ENCODE measurements at places on chromosomes 13 and 19. TPM values are rescaled to one million over a fixed set of nuclear protein-coding genes. Genes with fewer than 3 reads are reported as not detected.

The SLC5A5 gene
- total RNA-seq, result not detected

The C19orf25 gene
- 36.0 TPM for total RNA-seq

The NCCRP1 gene
- 0.93 TPM for total RNA-seq

The CDK8 gene
- total RNA-seq, result 26.9 TPM

The PDE4C gene
- 1.6 TPM for total RNA-seq

The NEK5 gene
- total RNA-seq, result 1.4 TPM

The CGB2 gene
- total RNA-seq, result not detected

The FUT2 gene
- 2.4 TPM for total RNA-seq

The DNASE2 gene
- 26.0 TPM for total RNA-seq

The CEACAM3 gene
- total RNA-seq, result not detected

DNA sequence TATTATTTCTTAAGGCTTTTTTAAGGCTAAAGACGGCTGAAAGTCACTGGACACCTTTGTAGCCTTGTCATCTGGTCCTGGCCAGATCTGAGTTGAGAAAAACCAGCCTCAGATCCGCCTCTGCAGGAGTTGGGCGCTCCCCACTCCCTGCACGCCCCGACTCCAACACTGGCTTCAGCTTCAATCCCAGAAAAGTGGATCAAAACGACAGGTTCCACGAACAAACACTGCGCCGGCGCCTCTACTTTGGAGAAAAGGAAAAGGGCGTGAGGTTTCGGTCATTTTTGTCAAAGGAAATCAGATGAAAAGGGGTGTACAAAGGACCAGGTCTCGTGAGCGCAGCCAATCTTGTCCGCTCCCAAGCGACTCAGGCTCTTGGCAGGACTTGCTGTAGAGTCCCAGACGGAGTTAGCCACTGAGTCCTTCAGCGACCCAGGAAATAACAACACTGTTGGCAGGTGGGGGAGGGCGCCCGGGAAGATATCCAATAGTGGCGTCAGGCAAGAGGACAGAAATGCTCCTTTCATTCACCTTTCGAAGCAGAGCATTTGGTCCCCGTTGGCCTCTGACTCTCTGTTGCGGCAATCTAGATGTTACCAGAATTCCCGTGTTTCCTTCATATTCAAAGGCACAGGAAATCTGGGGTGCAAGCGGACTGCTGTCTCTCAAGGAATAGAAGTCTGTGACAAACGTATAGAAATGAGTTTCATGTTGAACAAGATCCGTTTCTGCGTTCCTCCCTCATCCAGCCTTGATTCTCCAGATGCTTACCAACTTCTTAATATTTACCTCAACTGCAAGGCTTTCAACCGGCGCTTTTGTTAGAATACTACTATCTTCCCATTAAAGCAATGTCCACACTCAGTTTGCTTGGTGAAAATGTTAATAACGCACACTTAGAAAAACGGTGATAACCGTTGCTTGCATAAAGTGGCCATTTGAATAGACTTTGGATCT, 1.8 kb upstream of the CCNA1 start:
- DNase-seq, result no peak
- peaks cover 77% of the 10 kb centered on the region for H3K27me3 ChIP-seq
- no peaks in the 10 kb centered on the region for H3K36me3 ChIP-seq
- peak overlapping the region; percentile 65 for H3K4me3 ChIP-seq
- H3K27ac ChIP-seq, result peak overlapping the region; percentile 43

DNA sequence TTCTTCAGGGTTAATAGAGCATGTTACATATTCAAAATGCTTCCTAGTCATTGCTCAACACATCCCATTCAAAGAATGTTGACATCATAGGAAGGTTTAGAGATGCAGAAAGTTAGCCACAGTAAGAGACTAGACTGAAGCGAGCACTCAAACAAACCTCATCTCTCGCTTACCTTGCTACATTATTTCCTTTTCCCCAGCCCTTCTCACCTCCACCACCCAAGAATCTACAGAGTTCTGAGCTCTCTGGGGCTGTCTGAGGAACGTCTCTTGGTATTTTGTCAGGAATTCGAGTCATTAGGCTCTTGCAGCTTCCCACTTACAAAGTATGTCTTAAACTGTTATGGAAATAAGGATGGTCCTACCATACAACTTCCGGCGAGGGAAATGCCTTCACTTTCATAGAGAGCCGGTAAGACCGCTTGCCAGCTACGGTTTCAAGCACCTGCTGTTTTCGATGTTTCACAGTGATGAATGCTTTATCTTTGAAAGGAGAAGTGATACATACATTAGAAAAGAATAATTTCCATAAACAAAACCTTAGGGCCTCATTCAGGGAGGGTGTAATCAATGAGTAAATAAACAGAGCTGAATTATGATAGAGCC, 65.1 kb downstream of the FLT1 start:
- H3K4me3 ChIP-seq, result no peak overlapping the region
- no peak overlapping the region for H3K27ac ChIP-seq
- peaks cover 23% of the 10 kb centered on the region for H3K27me3 ChIP-seq

DNA sequence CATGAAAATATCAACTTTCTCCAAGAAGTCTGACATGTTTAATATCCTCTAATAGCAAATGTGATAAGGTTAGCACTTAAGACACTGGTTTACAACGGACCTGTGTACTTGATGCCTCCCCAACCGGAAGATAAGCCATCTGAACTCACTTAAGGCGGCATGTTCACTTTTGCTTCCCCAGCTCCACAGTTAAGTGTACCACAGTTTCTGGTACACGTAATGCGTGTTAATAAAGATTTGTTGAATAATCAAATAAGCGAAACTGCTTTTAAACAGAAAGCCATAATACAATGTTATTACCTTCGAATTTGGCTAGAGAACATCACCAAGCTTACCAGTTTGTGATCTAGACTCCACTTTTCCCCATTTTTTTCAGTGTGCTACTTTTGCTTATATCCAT, 1.4 kb upstream of the PAN3 start:
- no peak for DNase-seq
- no peaks in the 10 kb centered on the region for H3K27me3 ChIP-seq
- peaks cover 28% of the 10 kb centered on the region for H3K4me1 ChIP-seq
- H3K36me3 ChIP-seq, result peaks cover 2% of the 10 kb centered on the region
- peak overlapping the region; percentile 93 for H3K4me3 ChIP-seq

GRCh38 chr19:50803633-50804419, 13.6 kb downstream of the ACP4 start:
- peaks cover 14% of the 10 kb centered on the region for H3K27me3 ChIP-seq
- peak overlapping the region; percentile 100 for H3K27ac ChIP-seq
- H3K4me3 ChIP-seq, result peak overlapping the region; percentile 96
- H3K36me3 ChIP-seq, result peaks cover 8% of the 10 kb centered on the region
- H3K4me1 ChIP-seq, result peaks cover 21% of the 10 kb centered on the region

GRCh38 chr19:57623091-57623490, 9.0 kb downstream of the ZNF134 start:
- DNase-seq, result no peak
- no peaks in the 10 kb centered on the region for H3K4me1 ChIP-seq
- peak overlapping the region; percentile 33 for H3K27ac ChIP-seq
- peaks cover 82% of the 10 kb centered on the region for H3K36me3 ChIP-seq
- H3K27me3 ChIP-seq, result no peaks in the 10 kb centered on the region
- no peak overlapping the region for H3K4me3 ChIP-seq

GRCh38 chr13:109998684-109999533, 212.5 kb upstream of the IRS2 start:
- H3K27me3 ChIP-seq, result peaks cover 27% of the 10 kb centered on the region
- DNase-seq, result no peak
- no peak overlapping the region for H3K4me3 ChIP-seq
- H3K36me3 ChIP-seq, result no peaks in the 10 kb centered on the region
- H3K27ac ChIP-seq, result no peak overlapping the region

- H3K4me1 ChIP-seq, result no peaks in the 10 kb centered on the region
- DNase-seq, result no peak
- no peaks in the 10 kb centered on the region for H3K27me3 ChIP-seq
- H3K27ac ChIP-seq, result no peak overlapping the region
- H3K4me3 ChIP-seq, result no peak overlapping the region
These were observed 388.6 kb downstream of the DCT start for GRCh38 chr13:94090773-94091480.

DNA sequence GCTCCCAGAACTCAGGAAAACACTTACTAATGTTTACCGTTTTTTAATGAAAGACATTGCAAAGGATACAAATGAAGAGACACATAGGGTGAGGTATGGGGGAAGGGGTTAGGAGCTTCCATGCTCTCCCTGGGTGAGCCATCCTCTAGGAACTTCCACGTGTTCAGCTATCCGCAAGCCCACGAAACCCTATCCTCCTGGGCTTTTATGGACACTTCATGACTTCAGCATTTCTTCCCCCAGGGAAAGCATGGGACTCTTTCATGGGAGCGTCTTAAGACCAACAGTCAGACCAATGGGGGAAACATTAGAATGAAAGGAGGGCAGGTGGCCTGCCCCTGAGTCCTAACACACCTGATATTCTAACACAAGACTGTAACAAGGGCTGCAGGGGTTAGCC, 6.6 kb upstream of the ESD start:
- no peak for DNase-seq
- H3K27ac ChIP-seq, result no peak overlapping the region
- no peak overlapping the region for H3K4me3 ChIP-seq
- H3K27me3 ChIP-seq, result no peaks in the 10 kb centered on the region
- H3K36me3 ChIP-seq, result no peaks in the 10 kb centered on the region

DNA sequence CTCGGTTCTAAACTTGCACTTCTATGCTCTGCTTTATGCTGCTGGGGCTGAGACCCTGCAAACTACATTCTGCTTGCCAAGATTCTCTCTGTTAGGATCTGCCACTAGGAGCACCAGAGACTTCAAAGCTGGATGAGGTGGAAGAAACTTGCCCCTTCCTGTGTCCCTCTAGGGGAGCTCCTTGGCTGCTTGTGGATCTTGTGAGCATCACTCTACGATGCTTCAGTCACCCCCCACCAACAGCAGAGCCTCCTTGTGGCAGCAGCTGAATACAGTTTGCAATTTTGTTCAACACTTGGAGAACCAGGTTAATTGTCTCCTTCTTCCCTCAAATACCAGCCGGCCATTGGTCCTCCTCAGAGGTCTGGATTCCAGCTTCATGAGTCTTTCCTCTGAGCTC, 310.6 kb downstream of the FGF14 start:
- H3K27ac ChIP-seq, result no peak overlapping the region
- peaks cover 3% of the 10 kb centered on the region for H3K27me3 ChIP-seq
- no peak overlapping the region for H3K4me3 ChIP-seq
- DNase-seq, result no peak
- H3K36me3 ChIP-seq, result no peaks in the 10 kb centered on the region
- H3K4me1 ChIP-seq, result no peaks in the 10 kb centered on the region

- no peaks in the 10 kb centered on the region for H3K36me3 ChIP-seq
- H3K4me3 ChIP-seq, result no peak overlapping the region
- H3K27ac ChIP-seq, result peak overlapping the region; percentile 84
- H3K27me3 ChIP-seq, result no peaks in the 10 kb centered on the region
- peaks cover 74% of the 10 kb centered on the region for H3K4me1 ChIP-seq
- DNase-seq, result no peak
These were observed 202.1 kb upstream of the GPR12 start for GRCh38 chr13:26962671-26963070.

GRCh38 chr13:31595563-31595962, 143.8 kb upstream of the RXFP2 start:
- H3K27me3 ChIP-seq, result peaks cover 7% of the 10 kb centered on the region
- H3K4me3 ChIP-seq, result no peak overlapping the region
- no peak overlapping the region for H3K27ac ChIP-seq
- H3K36me3 ChIP-seq, result no peaks in the 10 kb centered on the region
- no peak for DNase-seq

DNA sequence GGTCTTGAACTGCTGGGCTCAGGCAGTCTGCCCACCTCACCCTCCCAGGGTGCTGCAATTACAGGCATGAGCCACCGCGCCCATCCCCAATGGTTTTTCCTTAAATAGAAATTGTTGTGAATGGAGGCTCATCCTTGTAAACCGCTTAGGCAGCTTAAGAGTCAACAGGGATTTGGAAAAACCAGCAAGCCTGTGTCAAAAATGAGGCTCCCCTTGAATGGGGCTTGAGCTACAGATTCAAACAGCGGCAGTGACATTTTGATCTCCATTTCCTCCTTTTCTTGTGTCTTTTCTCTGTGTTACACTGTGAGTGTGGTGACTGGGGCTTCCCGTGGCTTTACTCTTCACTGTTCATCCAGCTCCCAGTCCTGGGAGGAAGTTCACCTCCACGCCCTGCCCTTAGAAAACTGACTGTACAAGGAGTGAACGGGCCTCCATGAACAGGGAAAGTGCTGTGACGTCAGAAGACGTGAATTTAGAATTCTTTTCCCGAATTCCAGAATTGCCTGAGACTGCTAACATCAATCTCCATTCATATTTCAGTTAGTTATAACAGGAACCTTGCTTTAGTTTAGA, 15.3 kb upstream of the RAB8A start:
- no peaks in the 10 kb centered on the region for H3K27me3 ChIP-seq
- peaks cover 17% of the 10 kb centered on the region for H3K4me1 ChIP-seq
- DNase-seq, result no peak

DNA sequence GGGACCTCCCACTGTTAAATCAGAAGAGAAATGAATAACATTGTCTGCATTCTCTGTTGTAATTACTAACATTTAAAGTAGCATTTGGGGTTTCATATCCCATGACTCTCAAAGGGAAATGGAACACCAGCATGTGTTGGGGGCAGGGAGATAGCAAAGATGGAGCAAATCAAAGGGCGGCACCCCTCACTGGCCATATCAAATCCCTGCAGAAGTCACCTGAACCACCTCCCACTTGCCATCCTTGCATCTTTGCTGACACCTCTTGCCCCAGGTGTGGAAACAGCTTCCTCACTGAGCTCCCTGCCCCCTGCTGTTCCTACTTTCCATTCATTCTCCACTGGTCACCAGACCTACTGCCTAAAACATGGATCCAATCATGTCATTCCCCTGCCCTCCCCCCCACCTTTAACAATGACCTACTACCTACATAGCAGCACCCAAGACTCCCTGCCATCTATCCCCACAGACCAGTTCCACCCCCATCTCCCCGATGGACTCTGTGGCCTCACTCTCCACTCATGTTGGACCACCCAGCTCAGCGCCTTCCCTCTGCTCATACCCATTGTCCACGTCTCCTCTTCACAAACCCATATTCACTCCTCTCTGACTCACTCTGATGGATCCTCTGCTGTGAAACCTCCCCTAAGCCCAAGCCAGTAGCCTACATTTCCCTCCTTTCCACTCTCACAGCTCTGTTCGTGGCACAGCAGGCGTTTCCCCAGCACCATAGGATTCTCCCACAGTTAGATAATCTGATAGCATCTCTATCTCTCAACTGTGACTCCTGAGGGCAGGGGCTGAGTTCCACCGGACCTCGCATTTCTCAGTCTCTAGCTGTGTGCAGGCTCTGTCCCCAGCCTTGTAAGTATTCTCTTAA, 55.9 kb downstream of the DLEU7 start:
- no peaks in the 10 kb centered on the region for H3K36me3 ChIP-seq
- peaks cover 4% of the 10 kb centered on the region for H3K27me3 ChIP-seq
- H3K27ac ChIP-seq, result no peak overlapping the region
- H3K4me1 ChIP-seq, result peaks cover 2% of the 10 kb centered on the region

DNA sequence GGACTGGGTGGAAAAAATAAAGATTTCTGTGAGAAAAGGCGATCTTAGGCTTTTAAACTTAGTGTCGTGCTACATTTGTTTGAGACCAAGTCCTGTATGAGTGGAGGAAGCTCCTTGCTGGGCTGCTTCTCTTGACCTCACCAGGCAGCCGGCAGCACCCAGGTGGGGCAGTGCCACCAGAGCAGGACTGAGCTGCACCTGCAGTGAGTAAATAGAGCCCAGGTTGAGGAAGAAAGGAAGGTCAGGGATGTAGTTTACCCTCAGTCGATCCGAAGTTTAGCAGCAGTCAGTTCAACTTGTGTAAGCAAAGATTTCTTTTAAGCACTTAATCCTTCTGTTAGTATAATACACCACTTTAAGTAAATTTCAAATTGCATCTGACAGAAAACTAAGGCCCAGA, 13.6 kb downstream of the HNRNPM start:
- H3K4me3 ChIP-seq, result peak overlapping the region; percentile 47
- peaks cover 75% of the 10 kb centered on the region for H3K4me1 ChIP-seq
- peak overlapping the region; percentile 94 for H3K27ac ChIP-seq
- peaks cover 12% of the 10 kb centered on the region for H3K36me3 ChIP-seq
- no peaks in the 10 kb centered on the region for H3K27me3 ChIP-seq

Measured in progenitor cell of endocrine pancreas (in vitro differentiated cells).